NCI-H1105 treated with DMSO at 0.1 percent for 48 hours (cell line): ENCODE measurements at places on chromosomes 1 and 21.

- peak; percentile 90 for DNase-seq
These were observed 1.7 kb downstream of the AKR1A1 start for GRCh38 chr1:45552331-45552730.

GRCh38 chr1:116993286-116993685 lies 8.3 kb upstream of the CD101 start:
- DNase-seq, result no peak

DNA sequence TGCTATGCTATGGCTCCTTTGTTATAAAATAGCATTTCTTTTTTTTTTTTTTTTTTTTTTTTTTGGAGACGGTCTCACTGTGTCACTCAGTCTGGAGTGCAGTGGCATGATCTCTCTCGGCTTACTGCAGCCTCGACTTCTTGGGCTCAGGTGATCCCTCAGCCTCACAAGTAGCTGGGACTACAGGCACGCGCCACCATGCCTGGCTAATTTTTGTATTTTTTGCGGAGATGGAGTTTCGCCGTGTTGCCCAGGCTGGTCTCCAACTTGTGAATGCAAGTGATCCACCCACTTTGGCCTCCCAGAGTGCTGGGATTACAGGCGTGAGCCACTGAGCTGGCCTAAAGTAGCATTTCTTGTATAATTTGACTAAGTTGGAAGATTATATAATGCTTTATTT lies 10.8 kb downstream of the CAMTA1 start:
- DNase-seq, result no peak

DNA sequence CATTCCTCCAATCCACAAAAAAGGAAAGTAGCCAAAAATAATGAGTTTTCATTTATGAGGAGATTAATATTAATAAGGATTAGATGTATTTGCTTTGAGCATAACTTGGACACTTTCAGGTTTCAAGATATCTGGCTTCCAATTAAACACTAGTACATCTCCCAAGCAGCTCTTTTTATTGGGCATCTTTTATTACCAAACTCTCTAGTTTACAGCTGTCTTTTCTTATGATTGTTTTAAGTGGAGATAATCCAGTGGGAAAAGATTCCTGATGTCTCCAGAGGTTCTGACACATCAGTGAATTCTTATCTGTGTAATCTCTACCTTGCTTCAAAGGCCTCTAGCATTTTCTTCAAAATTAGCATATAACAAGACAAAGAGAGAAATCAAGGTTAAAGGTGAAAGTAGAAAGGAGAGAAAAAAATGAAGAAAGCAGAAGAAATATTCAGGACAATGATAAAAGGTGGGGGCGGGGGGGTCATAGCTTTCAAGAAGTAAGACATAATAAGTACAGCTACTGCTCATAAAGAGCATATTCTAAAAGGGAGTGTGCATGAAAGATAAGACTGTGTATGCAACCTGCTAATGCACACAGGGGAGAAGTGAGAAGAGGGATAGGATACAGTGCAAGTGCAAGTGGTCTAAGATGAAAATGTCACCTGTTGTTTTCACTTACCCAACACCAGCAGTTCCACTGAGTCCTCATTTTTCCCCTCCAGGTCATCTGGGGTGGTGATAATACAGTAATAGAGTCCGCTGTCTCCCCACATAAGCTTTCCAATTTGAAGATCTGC lies 19.1 kb downstream of the ILDR2 start:
- no peak for DNase-seq

GRCh38 chr1:10048601-10049000 lies 15.8 kb downstream of the UBE4B start:
- DNase-seq, result no peak

GRCh38 chr1:226629896-226630550 lies 81.5 kb downstream of the STUM start:
- DNase-seq, result no peak
